ENCODE measurements at places on chromosomes 6 and 20.

- no peak for DNase-seq
Observed at GRCh38 chr6:73532293-73532692, 11.5 kb upstream of the EEF1A1 start.

- no peak for DNase-seq
Observed at GRCh38 chr20:10079964-10080363, 45.2 kb downstream of the ANKEF1 start.

DNA sequence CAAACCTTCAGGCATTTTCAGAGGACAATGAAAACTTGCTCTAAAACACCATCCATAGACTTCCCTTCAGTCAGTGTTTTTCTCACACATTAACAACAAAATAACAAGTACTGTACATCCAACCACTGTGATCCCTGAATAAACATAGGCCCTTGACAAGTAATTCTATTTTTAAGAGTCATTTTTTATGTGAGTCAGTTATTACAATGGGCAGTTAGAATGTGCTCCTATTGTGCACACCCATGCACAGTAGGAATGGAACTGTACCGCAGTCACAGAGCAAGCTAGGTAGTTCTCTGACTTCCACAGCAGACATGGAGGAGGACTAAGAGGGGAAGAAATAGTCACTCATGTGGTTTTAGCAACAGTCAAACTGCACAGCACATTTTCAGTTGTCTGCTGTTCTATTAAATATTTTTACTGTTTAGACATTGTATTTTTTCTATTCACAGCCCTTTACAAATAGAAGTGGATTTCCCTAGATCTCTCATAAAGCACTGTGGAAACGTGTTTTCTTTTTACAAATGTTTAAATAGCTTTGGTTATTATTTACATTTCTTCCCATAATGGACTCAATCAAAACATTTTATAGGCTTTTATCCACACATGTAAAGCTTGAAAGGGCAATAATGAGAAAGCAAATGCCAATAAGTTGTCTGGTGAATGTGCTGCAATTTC lies 100.4 kb downstream of the JAG1 start:
- no peak for DNase-seq

DNA sequence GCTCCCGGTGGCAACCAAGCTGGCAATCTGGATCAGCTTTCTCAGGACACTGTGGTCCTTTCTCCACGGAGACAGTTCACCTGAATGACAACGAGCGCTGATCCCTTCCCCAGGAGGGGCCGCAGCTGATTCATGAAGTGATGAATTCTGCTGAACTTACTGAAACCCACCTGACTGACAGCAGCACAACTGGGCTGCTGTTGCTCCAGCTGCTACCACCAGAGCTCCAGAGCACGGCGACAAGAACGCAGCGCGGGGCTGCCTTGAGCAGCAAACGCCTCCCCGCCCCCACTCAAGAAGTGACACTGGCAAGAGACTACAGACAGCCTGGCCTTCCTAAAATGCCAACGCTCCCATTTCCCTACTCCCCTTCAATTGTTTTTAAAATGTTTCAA lies 10.0 kb downstream of the PXDC1 start:
- DNase-seq, result no peak

- no peak for DNase-seq
Observed at GRCh38 chr20:37901240-37901639, 1.7 kb upstream of the VSTM2L start.

GRCh38 chr6:107413966-107414645 lies 45.3 kb downstream of the PDSS2 start:
- DNase-seq, result no peak

Data from D341Med (cell line).